Forelimb muscle (tissue), 1 donor: ENCODE measurements at places on chromosomes 1 and 21. TPM values are rescaled to one million over a fixed set of nuclear protein-coding genes. Genes with fewer than 3 reads are reported as not detected.

Gene PPM1J
- polyA plus RNA-seq: 3.9 TPM

Gene PGLYRP3
- not detected for polyA plus RNA-seq

Gene GJB5
- polyA plus RNA-seq: 0.16 TPM

- DNase-seq: no peak
These were observed 15.5 kb downstream of the PAXBP1 start for GRCh38 chr21:32756096-32756495.

- no peak for DNase-seq
These were observed 108.1 kb downstream of the NPHP4 start for GRCh38 chr1:5884110-5884509.

DNA sequence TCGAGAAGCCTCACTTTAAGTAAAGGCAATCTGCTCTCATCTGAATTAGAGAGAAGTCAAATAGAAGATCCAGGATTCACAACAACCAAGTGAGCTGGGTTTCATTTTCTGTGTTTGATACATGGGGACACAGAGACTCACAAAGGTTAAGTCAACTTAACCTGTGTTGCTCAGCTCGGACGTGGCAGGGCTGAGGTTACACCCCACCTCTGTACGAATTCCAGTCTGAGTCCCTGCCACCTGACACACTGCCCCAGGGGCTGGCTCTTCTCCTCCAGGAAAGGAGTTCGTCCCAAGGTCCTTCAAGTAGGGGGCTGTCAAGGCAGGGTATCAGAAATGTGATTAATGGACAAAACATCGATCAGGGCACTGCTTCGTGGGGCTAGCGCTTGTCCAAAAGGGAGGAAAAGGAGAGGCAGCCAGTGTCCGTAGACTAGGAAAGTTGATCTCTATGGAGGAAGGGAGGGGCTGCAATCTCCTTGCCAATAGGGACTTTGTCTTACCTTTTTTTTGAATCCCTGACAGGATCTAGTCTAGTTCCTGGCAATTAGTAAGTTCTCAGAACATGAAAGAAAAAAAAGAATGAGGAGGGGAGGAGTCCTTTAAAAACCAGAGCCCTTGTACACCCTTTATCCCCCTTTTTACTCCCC is 116.4 kb downstream of the CNIH3 start:
- DNase-seq: no peak

DNA sequence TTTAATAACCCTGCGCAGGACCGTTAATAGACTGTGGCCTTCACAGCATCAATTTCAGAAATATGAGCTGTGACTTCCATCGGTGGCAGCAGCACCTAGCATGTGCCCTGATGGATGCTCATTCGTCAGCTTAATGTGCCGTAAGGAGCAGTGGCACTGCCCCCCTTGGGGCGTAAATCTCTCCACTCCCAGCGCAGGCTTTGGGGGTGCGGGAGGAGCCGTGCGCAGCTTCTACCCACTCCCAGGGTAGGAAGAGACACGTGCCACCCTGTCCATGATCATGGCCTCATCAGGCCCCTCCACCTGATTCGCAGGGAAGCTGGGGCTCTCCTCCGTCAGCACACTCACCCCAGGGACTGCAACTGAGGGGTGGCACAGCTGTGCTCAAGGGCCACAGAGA is 149.5 kb downstream of the NPHP4 start:
- no peak for DNase-seq

DNA sequence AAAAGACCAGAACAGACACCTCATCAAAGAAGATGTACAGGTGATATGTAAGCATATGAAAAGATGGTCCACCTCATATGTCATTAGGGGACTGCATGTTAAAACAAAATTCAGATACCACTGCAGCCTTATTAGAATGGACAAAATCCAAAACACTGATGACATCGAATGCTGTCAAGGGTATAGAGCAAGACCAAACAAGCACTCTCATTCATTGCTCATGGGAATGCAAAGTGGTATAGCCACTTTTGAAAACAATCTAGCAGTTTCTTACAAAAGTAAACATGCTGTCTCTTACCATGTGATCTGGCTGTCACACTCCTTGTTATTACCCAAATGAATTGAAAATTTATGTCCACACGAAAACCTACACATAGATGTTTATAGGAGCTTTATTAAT is 426.6 kb upstream of the ESRRG start:
- DNase-seq: no peak

DNA sequence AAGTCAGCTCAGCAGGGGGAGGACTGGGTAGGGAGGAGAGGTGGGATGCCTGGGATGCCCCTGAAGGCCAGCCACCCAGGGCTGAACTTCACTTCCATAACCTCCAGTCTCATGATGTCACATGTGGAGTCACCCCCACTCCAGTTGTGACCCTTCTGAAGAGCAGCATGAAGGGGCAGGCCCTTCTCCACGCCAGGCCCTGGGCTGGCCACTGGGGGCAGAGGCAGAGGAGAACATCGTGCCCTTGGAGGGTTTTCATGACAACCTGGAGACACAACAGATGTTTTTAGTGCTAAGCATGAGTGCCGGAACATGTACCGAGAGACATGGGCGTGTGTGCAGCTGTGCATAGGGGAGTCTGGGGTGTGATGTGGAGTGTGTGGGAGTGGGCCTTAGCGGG is 37.6 kb downstream of the FAAH start:
- DNase-seq: no peak

DNA sequence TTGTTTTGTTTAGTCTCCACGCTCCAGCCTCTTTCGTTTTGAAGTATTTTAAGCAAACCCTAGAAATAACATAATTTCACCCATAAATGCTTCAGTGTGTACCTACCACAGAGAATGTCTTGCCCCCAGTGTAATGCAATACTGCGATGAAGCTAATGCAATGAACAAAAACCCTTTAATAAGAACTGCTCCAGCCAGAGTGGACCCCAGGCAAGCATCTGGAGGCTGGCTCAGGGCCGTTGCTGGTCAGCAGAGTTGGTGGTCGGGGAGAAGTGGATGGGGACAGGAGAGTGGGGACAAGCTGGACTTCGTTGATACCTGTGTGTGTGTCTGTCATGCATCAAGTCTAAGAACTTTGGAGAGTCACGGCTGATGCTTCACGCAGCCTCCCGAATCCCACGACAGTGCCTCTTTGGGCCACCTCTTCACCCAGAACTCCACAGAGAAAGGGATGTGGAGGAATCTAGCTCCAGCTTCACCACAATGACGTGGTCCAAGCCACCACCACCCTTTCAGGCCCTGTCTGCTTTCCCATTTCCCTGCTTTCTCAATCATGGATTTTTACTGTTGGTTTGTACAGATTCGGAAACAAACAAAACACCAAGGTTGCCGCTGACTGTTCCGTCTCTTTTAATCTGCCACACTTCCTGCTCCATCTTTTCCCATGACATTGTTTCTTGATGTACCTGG is 108.6 kb upstream of the ERRFI1 start:
- no peak for DNase-seq

- DNase-seq: no peak
These were observed 29.1 kb downstream of the KNCN start for GRCh38 chr1:46522184-46522968.

DNA sequence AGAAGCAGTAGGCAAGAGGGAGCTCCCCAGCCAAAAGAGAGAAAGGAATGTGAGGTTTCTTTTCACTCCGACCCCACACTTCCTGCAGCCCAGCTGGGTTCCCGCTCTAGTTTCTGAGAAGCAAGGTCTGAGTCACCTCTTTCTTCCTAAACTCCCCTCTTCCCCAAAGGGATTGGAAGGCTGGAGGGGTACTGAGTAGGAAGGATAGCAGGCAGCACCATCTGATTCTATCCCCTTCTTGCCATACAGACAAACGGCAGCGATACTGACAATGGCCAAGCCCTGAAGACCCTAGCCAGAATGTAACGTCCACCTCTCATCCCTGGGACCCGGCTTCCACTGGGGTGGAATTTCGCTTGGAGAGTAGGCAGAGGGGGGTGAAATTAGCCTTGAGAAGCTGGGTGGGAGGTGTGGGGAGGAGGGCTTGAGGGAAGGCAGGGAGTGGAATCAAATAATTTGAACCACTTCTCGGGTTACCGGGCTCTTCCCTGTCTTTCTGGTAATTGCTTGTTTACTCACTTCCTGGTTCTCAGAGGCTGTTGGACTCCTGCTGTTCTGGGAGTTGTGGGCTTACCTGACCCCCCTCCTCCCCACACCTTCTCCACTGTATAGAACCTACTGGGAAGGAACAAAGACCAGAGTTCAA is 13.2 kb downstream of the IER5 start:
- no peak for DNase-seq
